ENCODE measurements at places on chromosomes 2 and 18.
A peak's percentile ranks its signal among the peaks of the same experiment; 100 is the strongest.

DNA sequence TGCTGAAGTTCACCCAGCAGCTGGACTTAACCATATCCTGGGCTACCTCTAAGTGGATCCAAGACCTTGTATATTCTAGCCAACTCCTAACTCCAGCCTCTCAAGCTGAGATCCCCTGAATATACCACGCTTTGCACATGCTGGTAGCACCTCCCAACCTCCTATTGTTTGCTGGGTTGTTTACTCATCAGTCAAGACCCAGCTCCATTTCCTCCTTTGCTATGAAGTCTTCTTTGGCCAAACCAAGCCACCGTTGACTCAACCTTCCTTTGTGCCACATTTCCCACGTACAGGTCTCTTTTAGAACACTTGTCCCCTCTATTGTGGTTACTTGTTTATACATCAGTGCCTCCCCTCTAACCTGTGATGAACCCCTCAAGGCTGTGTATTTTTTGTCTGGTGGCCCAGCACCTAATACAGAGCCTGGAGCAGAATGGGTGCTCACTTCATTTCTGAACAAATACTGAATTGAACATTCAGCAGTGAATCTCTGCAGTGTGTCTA, 267.8 kb upstream of the REV1 start:
- DNase-seq = no peak

DNA sequence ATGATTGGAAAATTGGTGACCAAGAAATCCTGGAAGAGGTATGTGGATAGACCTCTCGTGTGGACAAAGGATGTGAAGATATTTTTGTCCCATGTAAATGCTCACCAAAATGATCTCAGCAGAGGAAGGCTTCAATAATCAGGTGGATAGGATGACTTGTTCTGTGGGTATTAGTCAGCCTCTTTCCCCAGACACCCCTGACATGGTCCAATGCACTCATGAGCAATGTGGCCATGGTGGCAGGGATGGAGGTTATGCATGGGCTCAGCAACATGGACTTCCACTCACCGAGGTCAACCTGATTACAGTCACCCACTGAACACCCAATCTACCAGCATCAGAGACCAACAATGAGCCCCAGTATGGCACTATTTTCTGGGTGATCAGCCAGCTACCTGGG, 20.2 kb downstream of the CHRNA1 start:
- no peak for DNase-seq

DNA sequence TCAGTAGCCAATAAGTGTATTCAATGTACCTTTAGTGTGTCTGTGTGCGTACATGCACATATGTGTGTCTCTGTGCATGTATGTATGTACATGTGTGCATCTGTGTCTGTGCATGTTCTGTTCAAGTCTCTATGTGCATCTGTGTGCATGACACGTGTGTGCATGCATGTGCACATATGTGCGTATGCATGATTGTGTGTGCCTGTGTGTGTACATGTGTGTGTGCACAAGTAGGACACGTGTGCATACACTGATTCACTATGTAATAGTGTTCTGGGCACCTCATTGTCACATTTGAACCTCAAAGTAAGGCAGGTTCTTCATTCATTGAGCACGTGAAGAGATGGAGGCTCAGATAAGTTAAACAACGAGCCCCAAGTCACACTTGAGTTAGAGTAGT, 142.6 kb upstream of the COPS8 start:
- no peak for DNase-seq

- DNase-seq = no peak
These were observed 101.0 kb downstream of the TTC32 start for GRCh38 chr2:19800796-19801195.

DNA sequence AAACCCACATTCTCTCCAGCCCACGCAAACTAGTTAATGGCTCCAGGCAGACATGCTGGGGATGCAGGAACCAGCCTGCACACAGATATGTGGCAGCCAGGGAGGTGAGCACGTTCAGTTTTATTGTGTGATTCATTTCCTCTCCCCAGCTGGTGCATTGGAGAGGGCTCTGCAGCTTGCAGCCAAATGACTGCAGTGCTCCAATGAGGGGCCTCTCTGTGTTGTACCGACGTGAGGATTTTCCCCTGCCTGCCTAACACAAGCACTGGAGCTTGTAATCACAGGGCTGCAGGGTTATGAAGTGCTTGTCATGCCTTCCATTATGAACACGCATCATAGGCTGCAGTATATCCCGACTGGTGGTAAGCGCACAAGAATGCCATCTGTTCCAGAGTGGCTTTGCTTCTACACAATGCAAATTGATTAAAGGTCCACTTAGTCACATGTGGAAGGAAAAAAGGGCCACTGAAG, 92.3 kb upstream of the THUMPD2 start:
- DNase-seq = no peak

- no peak for DNase-seq
These were observed 184.7 kb downstream of the MYCN start for GRCh38 chr2:16124881-16125613.

GRCh38 chr18:55585920-55586561, 2.0 kb downstream of the TCF4 start:
- DNase-seq = no peak

DNA sequence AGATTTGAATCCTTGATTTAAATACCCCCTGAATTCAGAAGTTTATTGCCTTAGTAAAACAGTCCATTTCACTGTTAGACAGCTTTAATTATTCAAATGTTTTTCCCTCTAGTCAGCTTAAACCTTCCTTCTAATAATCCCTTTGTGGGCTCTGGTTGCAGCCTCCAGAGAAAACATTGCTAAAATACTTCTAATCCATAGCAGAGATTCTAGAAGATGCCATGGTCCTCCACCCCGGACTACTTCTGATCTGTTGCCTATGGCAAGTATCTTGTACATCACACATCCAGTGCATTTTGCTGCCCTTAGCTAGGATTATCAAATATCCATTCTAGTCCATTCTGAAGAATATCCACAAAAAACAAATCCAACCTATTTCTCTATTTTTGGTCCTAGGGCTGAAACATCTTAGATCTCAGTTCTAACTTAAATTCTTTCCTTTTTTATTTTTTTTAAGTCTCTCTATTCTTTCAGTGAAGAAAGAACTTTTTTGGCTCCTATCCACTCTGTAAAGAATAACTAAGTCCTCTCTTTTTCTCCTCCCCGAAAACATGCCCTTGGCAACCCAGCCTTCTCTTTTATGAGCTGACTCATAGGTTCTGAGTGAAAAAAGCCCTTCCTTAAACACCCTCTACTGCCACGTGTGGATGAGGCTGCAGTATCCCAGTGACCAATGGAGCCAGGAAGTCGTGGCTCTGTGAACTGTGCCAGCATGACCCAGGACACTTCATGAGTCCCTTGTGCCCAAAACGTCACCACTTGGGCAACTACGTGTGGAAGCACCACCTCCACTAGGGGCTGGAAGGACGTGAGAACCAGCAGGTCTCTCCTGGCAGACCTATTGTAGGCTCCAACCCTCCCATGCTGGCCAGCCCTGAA, 349.8 kb downstream of the TNS1 start:
- DNase-seq = peak; percentile 13

GRCh38 chr2:127618551-127619202, 27.3 kb upstream of the GPR17 start:
- DNase-seq = no peak

GRCh38 chr18:58117786-58118403, 73.9 kb downstream of the NEDD4L start:
- no peak for DNase-seq

DNA sequence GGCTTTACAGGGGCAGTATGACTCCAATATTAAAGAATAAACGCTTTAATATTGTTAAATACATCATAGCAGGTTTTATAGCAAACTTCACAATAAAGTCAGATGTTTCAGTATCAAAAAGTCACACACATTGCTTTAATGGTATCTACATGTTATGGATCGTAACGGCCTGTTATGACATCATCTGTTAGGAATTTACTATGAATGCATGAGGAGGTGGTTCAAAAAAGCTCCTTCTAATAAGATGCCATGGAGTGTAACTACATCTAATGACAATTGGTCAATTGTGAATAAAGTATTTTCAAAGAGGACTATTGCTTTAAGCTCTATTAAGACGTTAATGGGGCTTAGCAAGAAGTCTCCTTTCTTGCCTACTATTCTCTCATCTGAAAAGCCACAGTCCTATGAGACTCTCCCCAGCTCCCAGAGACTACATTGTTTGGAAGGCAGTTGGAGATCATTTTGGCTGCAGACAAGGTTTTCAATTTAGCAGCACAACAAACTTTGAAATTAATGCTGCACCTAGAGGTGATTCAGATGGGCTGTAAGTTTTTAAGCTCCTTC, 300.7 kb upstream of the MEIS1 start:
- DNase-seq = no peak

DNA sequence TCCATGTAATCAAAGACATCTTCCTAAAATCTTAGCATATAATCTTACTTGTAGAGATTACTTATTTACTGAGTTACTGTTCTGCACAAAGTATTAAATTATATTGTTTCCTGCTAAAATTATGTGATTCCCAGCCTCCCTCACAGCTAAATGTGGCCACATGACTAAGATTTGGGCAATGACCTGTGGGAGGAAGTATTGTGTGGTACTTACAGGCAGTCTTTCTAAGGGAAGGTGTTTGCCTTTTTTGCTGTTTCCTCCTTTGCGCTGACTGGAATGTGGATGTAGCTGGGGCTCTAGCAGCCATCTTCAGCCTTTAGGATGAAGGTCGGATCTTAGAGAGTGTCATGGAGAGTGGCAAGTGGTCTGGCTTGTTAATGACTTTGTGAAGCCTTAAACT, 146.3 kb upstream of the APCDD1 start:
- DNase-seq = no peak

DNA sequence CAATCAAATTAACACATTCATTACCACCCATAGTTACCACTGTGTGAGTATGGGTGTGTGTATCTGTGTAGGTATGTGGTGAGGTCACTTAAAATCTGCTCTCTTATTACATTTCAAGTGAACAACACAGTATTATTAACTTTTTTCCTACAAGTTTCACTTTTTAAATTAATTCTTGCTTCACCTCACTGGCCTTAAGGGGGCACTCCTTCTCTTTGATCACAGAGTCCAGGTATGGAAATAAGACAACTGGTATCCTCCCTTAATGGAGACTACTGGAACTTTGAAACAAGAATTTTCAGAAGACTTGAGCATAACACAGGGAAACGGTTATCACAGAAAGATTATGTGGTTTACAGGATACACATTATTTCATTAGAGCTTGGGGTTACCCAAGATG, 255.8 kb downstream of the ASXL3 start:
- no peak for DNase-seq

GRCh38 chr2:112182581-112183034, 44.4 kb downstream of the FBLN7 start:
- no peak for DNase-seq

DNA sequence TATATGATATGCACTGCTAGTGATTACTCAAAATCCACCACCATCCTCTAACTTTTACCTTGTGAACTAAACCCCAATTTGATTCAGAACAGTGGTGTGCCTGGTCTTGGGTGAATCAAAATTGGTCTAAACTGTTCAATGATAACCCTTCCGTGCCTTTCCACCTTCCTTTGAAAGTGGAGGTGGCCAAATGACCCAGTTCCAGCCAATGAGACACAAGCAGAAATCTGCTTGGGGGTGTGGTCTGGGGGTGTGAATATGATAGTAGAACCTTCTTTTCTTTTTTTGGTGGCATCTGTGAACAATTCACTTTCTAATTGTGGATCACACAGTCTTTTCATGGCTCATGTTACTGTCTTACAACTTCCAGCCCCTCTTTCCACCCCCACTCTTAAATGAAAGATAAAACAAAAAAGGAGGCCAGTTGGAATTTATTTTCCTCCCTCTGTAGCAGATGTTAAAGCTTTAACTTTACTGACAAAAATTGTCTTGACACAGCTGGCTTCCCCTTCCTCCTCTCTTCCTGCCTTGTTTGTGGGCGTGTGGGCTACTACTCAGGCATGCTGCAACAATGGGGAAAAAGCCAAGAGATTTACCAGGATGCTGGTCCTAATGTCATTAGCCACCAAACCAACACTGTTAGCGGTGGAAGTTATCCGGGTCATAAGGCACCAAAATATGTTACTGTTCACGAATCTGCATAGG, 58.8 kb upstream of the ANKRD44 start:
- DNase-seq = no peak

GRCh38 chr2:128809880-128810279, 491.2 kb upstream of the HS6ST1 start:
- no peak for DNase-seq

DNA sequence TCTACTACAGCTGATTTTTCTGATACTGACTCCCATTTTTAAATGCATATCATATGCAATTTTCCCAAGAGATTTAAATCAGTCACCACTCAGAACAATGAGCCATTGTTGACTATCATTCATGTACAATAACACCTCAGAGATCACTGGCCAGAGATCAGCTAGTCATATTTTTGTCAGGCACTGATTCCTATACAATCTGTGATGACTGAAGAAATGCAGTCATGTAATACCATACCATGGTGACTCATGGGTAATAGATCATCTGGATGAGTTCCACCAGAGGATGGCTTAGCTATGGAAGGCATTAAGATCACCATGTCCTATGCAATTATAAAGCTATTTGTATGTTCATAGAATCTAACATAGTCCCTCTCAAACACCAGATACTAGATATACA, 285.7 kb upstream of the DCC start:
- no peak for DNase-seq

DNA sequence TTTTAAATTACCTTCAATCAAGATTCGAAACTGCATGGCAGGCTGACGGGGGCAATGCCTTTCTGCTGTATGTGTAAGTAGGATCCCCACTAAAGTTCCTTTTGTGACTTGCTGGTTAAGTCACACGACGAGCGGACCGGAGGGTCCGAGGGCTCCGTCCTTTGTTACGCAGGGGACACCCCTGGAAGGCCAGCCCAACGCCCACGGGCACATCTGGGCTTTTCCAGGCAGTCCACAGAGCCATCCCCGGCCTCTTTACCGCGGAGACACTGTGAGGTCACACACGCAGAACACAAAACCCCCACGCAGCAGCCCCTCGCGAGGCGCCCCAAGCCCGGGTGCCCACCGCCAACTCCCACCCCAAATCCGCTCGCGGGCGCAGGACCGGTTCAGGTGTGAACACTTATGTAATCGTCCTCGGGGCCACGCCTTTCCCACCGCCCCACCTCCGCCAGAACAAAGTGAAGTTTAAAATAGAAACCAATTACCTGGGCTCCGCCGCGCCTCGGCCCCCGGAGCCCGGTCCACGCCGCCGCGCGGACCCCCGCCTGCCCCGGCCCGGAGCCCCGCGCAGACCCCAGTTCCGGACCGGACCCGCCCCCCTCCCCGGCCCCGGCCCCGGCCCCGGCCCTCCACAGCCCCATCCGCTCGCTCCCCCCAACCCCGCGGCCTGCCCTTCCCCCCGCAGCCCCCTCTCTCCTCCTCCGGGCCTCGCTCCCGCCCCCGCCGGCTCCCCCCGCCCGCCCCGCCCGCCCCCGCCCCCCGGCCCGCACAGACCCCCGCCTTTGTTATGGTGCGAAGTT, 4.2 kb downstream of the ZNF516 start:
- DNase-seq = no peak

DNA sequence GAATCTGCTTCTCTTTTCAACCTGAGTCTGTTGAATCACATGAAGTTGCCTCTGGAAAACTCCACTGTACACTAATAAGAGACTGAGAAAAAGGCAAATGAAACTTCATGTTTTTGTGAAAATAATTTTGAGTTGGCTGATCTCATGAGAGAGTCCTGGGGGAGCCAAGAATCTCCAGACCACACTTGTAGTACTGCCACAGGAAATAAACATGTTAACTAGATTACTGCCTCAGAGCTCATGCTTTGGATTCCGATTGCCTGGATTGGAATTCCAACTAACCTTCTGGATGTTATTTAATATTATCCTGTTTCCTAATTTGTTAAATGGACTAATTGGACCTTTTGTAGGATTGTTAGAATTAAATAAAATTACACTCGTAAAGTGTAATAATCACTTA, 25.2 kb downstream of the NUP35 start:
- no peak for DNase-seq

All from NCI-H1930 (cell line).